ENCODE measurements at places on chromosomes 4 and X.
A peak's percentile ranks its signal among the peaks of the same experiment; 100 is the strongest.

DNA sequence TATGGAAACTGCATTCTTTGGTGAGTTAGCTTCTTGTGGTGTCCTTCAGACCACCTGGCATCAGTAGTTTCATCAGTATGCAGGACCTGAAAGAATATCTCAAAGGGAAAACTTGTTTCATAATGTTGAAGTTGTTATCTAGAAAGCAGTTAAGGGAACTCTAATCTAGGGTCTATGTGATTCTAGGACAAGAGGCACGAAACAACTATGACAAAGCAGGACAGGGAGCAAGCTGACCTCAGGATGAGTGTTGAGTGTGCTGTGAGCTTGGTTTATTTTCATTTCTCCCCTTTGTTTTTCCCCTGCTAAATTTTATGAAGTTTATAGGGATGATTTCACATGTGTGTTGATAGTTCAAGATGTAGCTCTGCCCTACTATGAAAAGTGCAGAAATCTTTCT is 65.7 kb downstream of the MXRA5 start:
- DNase-seq, result no peak

GRCh38 chr4:7194251-7195140 is 2.2 kb downstream of the SORCS2 start:
- peak; percentile 37 for DNase-seq

GRCh38 chr4:109578846-109579245 is 18.8 kb downstream of the MCUB start:
- DNase-seq, result no peak

- no peak for DNase-seq
Observed at GRCh38 chr4:3497523-3498389, 34.5 kb downstream of the LRPAP1 start.

- peak; percentile 27 for DNase-seq
Observed at GRCh38 chrX:137792214-137792613, 226.3 kb downstream of the ZIC3 start.

DNA sequence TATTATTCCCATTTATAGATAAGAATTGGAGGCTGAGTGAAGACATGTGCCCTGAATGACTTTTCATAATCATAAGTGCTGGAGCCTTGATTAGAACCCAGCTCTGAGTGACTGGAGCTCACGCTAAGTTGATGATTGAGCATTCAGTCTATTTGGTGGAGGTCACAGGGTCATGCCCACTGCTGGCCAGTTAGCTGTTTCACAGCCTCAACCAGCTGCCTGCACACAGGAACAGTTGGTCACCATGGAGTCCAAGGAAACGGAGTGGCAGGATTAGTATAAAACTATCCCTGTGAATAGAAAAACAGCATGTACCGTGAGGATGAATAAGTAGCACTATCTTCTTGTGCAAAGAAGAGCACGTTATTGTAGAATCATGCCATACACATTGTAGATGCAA is 1.0 kb upstream of the C4orf54 start:
- no peak for DNase-seq

GRCh38 chr4:103645991-103646390 is 73.8 kb downstream of the TACR3 start:
- DNase-seq, result no peak

- no peak for DNase-seq
Observed at GRCh38 chr4:174554231-174554728, 32.0 kb upstream of the HPGD start.

DNA sequence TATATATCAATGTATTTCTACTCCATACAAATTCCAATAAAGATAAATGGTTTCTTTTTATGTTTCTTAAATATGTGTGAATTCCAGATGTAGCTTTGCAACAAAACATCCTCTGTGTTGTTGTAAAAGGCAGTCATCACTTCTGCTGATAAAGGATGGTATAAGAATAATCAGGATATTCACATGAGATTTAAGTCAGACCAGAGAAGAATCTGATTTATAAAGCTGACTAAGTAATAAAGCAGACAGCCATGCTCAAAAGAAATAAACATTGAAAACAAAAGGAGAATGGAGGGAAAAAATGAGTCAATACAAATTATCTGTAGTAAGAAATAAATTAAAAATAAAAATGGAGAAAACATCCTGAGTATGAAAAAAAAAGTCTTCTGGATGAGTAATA is 27.0 kb upstream of the SLC7A11 start:
- DNase-seq, result no peak

- no peak for DNase-seq
Observed at GRCh38 chrX:135408794-135409193, 12.9 kb upstream of the SMIM10L2A start.

GRCh38 chr4:71446479-71447081 is 107.8 kb downstream of the SLC4A4 start:
- DNase-seq, result no peak

DNA sequence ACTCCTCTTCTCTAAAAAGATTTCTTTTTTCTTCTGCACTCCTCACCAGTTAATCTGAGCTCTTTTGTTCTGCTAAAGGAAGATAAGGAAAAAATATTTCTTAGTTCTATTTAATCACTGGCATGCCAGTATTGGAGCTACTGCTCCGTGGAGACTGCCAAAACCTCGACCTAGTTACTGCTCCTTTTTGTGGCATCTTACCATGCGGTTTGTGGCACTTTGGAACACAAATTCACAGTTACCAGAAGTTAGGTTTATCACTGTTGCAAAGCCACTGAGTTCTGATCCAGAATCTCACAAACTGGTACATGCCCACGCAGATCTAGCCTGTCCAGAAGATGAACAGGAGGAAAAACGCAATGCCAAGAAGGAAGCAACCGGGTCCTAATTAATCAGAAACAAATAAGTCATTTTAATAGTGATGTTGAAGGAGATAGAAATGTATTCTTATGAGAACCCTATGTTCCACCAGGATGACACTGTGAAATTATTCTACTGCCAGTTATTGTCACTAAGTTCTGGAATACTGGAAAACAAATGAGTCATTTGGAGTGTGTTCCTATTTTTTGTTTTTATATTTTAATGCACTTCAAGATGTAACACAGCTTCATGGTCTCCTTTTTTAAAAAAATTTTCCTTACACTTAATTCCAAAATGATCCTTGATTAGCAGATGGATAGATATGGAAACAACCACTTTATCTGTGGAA is 106.7 kb upstream of the GK2 start:
- DNase-seq, result no peak

- no peak for DNase-seq
Observed at GRCh38 chrX:97096385-97096784, 212.7 kb downstream of the RPA4 start.

- DNase-seq, result no peak
Observed at GRCh38 chrX:154727418-154727817, 23.5 kb downstream of the GAB3 start.

- DNase-seq, result no peak
Observed at GRCh38 chr4:122861172-122861943, 34.7 kb downstream of the FGF2 start.

DNA sequence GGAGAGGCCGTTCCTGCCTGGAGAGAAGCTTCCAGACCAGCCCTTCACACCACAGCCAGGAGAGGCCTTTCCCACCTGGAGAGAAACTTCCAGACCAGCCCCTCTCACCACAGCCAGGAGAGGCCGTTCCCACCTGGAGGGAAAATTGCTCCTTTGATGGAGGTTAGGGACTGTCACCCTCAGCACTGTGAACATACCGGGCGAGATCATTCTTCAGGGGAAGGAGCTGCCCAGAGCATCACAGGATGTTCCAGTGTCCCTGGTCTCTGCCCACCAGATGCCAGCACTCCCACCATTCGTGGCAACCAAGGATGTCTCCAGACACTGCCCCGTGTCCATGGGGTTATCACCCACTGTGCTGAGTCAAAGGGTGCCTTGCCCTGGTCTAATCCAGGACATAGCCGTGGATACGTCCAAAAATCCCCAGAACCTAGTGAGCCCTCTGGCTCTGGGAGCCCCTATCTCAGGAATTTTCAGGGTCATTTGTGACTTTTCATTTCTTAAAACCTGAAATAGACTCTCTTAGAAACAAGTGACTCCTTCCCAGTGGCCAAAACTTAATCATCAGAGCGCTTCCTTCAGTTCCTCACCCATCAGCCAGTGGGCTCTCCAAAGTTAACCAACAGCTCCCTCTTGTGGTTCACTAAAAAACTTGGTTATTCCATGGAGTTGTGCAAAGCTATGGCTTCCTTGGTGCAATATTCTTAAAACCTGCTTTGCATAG is 80.2 kb downstream of the CRMP1 start:
- DNase-seq, result no peak

DNA sequence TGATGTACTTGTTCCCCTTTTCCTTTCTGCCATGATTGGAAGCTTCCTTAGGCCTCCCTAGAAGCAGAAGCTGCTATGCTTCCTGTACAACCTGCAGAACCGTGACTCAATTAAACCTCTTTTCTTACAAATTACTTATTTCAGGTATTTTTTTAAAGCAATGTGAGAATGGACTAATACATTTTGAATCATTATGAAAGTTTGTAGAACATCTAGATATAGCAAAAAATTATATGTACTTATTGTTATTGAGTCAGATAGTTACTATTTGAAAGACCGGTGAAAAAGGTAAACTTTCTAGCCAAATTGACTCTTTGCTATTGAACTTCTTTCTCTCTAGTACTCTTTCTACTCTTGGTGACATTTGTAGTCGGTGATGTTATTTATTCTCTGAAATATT is 777.3 kb upstream of the GALNTL6 start:
- no peak for DNase-seq

All from H9 (cell line).